ENCODE measurements at places on chromosomes 3 and 15. TPM values are rescaled to one million over a fixed set of nuclear protein-coding genes. Genes with fewer than 3 reads are reported as not detected.

DNA sequence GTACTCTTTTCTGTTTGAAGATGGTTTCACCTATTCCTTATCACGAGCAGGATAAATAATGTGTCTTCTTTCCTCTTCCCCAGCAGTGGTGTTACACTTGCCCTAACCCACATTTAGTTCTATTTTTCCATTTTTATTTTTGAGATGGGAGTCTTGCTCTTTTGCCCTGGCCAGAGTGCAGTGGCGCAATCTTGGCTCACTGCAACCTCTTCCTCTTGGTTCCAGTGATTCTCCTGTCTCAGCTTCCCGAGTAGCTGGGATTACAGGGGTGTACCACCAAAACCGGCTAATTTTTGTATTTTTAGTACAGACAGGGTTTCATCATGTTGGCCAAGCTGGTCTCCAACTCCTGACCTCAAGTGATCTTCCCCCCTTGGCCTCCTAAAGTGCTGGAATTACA lies 372.4 kb downstream of the FOXP1 start:
- DNase-seq: no peak

- DNase-seq: no peak
Observed at GRCh38 chr3:101941318-101942040, 92.2 kb downstream of the NFKBIZ start.

- no peak for DNase-seq
Observed at GRCh38 chr3:79038057-79038456, 729.7 kb downstream of the ROBO1 start.

GRCh38 chr3:5275529-5275928 lies 88.0 kb downstream of the EDEM1 start:
- DNase-seq: no peak

DNA sequence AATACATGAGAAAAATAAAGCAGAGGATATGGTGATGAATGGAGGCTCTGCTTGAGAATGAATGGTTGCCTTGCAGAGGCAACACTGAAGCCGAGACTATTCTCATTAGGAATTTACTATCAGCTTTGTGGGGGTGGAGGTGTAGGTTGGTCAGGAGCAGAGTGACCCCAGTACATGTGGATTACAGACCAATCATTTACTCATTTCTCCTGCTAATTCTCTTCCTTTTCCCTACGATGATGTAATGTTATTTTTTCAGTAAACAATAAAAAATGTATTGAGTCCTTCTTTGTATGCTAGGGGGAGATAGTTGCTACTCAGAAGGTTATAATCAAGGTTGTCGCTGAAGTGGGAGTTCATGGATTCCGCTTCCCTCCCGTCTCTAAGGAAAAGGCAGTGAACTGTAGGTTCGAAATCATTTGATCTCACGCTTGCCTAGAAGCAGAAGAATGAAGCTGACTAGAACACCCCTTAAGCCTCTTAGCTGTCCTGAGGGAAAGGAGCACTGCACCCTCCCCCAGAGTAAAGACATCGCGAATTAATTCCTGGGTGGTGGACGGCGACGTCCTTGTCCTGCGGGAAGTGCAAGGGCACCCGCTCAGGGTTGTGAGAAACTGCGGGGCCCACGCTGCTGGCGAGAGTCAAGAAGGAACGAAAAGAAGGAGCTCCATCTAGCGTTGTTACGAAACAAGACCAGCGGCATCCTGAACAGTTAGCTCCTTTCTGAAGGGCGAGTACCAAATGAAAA lies 213.2 kb upstream of the PFN2 start:
- peak; percentile 68 for DNase-seq

GRCh38 chr15:43150191-43150929 lies 17.0 kb downstream of the TMEM62 start:
- no peak for DNase-seq

DNA sequence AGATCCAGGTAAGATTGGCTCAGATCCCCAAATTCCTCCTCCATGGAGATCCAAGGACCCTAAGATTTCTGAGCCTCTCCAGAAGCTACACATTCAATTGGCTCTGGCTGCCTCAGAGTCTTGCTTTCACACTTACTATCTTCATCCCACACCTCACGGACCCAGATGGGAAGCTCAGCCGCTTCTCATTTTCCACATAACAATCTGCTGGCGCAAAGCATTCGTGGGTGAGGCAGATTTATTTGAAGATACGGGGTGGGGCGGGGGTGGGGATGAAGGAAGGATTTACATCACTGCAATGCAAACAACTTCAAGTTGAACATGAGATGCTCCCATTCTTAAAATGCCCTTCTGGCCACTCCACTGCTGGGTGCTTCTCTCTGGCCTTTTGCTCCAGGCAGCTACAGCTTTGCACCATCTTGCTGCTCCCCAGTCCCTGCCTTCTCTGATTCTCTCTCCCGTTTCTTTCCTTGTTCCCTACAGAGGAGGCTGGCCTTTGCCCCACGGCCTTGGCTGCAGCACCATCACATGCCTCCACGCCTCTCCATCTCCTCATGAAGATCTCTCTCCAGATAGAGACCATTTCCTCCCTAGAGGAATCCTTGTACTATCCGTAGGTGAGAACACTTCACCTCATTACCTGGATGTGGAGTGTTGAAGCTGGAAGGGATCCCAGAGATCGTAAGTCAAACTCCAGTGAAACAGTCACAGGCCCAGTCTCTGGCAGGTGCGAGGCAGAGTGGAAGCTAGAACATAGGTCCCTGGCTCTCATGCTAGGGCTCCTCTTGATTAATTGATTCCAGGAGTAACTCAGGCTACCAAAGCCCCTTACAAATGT lies 175.9 kb downstream of the RPLP1 start:
- DNase-seq: no peak

- no peak for DNase-seq
Observed at GRCh38 chr15:91980502-91981267, 127.2 kb downstream of the SLCO3A1 start.

DNA sequence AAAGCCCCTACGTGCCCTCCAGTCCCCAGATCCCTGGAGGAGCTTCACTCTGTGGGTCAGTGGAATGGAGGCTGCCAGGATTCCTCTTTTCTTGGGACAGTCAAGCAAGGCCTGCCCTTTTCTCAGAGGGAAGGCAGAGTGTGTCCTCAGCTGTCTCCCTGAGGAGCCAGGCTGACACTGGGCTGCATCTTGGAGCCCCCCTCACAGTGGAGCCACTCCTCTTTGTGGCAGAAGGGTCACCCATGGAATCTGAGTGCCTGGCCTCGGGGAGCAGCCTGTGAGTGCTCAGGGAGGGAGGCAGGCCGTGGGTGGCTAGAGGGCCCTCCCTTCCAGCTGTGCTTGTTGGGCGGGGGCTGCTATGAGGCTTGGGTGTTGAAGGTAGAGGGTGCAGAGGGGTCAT lies 41.2 kb downstream of the BOC start:
- no peak for DNase-seq

Gene C3orf85
- polyA plus RNA-seq: not detected

- DNase-seq: no peak
Observed at GRCh38 chr3:108124337-108125152, 33.7 kb upstream of the CD47 start.

Gene RBP2
- not detected for polyA plus RNA-seq

Gene SEMA7A
- 5.1 TPM for polyA plus RNA-seq

GRCh38 chr3:186849374-186849975 lies 7.0 kb downstream of the ADIPOQ start:
- DNase-seq: no peak

- no peak for DNase-seq
Observed at GRCh38 chr15:60006873-60007272, 2.8 kb downstream of the FOXB1 start.

- no peak for DNase-seq
Observed at GRCh38 chr3:83895892-83896291, 1062.9 kb upstream of the CADM2 start.

DNA sequence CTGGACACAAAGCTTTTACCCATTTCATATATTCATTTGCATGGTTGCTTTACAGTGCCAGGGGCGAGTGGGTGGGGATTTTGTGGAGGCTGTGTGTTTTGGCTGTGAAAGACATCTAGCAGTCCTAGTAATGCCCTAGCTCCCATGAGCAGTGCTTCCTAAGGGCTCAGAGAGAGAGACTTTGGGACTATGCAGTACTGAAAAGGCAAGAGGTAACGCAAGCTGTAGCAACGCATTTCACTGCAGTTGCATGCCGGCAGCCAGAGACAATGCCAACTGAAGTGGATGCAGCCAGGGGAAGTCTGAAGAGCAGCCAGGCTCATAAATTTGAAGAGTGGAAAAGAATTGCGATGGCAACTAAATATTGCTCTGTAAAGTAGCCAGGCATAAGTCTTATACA lies 27.4 kb upstream of the ATP10A start:
- DNase-seq: peak; percentile 64

DNA sequence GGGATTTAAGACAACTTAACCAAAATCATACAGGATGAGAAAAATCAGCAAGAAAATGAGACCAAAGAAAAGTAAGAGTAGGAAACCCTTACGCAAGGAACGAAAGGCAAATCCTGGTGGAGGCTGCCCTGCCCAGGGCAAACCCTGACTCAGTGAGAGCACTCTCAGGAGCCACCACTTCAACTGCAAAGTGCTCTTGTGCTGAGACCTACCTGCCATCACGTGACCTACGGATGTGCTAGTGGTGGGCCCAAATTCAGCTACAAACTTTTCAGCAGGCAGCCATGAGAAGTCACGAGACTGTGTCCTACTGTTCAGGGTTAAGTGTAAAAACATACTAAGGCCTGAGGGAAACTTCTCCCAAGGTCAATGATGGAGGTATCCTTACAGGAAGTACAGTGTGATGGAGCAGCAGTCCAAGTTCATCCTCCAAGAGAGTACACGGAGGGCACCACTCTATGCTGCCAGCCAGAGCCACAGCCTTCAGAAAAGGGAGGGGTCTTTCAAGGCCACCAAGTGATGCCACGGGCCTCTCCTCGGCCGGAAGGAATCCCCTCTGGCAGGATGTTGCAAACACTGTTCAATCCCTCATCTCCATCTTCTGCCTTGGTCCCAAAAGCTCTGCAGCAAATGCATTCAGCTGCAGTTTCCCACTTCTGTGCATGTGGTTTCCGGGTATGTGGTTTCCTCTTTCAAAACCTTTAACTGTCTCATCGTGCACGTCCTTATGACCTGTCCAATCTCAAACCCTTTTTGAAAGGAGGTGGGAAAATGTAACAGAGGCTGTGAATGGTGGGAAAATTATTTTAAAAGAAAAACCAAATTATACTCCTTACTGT lies 9.5 kb downstream of the CHSY1 start:
- peak; percentile 53 for DNase-seq

DNA sequence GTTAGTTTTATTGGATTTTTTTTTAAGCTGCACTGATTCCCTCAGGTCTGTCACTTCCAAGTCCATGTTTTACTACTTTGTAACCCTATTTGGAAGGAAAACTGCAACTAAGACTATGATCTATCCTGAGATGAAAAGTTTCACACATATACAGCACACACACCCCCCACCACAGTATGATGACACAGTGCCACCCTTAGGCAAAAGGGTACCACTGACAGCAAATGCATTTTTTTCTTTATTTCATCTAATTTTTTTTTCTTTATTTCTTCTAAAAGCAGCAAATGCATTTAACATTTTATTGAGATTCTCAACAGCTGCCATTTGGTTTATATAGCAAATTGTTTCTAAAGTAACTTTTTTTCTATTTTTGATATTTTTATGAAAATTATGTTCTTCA lies 21.2 kb downstream of the NGRN start:
- DNase-seq: peak; percentile 58

Measured in muscle of back (tissue), 13 donors.